Hematopoietic multipotent progenitor cell (in vitro differentiated cells): ENCODE measurements at places on chromosomes 5 and 9. TPM values are rescaled to one million over a fixed set of nuclear protein-coding genes. Genes with fewer than 3 reads are reported as not detected.

Gene OR13C5
- 0.27 TPM for total RNA-seq

Gene NOXA1
- total RNA-seq, result 4.6 TPM

Gene PCDHB10
- total RNA-seq, result under 0.01 TPM

Gene CCDC112
- total RNA-seq, result 3.8 TPM

DNA sequence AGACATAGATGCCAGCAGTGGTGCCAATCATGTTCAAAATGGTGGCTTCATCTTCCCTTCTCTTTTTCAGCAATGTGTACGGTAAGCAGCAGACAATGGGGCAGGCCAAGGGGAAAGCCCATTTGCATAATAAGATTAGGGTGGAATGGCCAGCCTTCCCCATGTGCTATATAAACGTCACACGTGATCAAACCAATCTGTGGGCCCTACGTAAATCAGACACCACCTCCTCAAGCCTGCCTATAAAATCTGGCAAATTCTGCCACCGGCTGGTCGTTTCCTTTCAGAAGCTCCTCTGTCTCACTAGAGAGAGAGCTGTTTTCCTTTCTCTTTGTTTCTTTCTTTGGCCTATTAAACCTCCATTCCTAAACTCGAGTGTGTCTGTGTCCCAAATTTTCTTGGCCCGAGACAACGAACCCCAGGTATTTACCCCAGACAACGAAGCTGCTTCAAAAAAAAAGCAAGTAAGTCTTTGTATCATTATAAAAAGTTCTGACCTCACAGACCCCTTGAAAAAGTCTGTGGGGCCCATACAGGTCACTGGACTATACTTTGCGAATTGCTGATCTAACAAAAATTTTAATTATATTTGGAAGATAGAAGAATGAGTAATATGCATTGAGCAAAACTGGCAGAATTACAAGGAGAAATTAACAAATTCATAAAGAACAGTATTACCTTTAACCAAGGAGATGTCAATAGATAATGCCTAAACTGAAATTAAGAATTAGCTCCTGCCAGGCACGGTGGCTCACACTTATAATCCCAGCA is 15.2 kb downstream of the ZBTB5 start:
- DNase-seq, result no peak

DNA sequence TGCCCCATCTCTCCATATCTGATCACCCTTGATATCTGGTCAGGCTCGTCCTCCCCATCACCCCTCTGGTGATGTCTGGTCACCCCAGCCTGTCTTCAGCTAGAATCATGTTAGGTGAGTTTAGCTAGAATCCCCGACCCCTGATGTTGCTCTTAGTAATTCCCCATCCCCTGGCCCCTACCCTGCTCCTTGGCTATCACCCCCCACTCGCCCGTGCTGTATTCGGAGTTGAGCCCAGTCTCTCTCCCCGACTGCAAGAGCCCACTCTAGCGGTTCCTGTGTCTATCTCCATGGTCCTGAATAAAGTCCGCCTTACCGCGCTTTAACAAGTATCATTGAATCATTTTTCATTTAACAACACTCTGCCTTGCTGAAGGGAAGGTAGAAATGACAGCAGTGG is 33.7 kb downstream of the ADAMTS2 start:
- no peak for DNase-seq

GRCh38 chr9:68702493-68702892 is 2.5 kb upstream of the PIP5K1B start:
- no peak for DNase-seq

DNA sequence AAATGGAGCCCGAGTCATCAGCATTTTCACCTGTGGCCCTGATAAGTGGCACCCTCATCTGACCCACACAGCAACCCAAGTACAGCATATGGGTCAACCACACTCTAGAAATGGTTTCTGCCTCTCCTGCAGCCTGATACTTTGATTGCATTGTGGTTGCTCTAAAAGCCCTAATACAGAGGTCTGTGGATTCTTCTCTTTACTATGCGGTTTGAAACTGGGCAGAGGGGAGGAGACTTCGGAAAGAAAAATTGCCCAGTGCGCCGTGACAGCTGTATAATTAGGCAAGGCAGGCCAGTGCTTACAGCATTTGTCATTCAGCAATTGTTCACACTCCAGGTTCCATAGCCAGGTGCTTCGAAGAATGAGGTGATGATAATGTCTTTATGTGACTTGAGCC is 361.0 kb downstream of the NFIB start:
- DNase-seq, result no peak

DNA sequence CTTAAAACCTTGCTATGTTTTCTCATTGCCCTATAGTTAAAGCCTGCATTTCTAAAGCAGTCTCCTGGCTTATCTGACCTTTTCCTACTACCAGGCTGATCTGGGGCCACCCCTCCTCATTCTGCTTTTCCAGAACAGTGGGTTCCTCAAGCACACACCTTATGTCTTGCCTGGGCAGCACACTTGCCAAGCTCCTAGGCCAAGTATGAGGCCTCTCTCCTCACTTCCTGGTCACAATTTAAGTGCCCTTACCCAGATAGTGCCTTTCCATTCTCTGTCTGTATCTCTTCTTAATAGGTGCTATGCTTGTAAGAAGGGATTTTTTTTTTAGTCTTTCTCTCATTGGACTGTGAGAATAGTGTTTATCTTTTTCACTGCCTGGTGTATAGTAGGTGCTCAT is 39.7 kb downstream of the HMGCS1 start:
- DNase-seq, result no peak

DNA sequence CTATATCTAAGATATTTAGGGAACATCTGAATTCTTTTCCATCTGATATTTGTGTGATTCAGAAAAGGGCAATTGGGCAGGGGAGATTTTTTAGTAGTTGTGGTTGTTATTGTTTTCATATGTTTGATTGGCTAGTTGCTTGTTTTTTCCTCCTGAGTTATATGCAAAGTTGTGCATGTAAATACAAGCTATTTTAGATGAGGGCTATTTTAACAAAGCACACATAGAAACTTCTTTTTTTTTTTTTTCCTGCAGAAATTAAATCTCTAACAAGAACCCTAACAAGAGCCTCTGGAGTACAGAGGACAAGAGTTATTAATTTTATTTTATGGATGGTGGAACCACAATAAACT is 559.1 kb downstream of the CETN3 start:
- DNase-seq, result no peak

GRCh38 chr5:173669483-173669882 is 53.0 kb upstream of the BOD1 start:
- DNase-seq, result no peak

DNA sequence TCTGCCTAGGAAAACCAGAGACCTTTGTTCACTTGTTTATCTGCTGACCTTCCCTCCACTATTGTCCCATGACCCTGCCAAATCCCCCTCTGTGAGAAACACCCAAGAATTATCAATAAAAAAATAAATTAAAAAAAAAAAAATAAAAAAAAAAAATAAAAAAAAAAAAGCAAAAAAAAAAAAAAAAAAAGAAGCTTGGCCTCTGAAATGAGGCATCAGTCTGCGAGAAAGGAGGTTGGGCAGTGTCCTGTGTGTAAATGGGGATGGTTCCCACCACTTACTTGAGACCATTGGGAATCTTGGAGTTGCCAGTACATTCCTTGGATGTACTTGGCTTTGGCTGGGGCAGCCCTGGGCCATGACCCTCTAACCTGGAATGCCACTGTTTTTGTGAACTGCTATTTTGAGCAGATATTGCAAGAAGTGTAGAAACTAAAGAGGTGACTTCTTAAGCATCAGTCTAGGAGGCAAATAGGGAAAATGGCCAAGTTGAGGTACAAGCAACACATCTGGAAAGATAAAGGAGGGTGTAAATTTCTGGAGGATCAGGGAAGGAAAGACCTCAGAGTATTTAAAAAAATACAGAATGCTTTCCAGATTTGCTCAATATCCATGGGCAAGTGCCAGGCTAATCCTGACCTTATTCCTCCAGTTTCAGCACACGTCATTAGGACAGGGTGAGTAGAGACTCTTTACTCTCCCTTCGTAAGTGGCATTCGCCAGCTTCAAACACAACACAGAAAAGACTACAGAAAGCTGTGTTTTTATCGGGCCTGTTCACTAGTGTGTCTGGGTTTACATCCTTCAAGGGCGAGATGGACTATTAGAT is 58.1 kb downstream of the HSPA4 start:
- DNase-seq, result no peak

- no peak for DNase-seq
Measured at GRCh38 chr5:87853541-87853940, 415.1 kb downstream of the TMEM161B start.

- no peak for DNase-seq
Measured at GRCh38 chr9:34134521-34134920, 8.0 kb upstream of the DCAF12 start.

DNA sequence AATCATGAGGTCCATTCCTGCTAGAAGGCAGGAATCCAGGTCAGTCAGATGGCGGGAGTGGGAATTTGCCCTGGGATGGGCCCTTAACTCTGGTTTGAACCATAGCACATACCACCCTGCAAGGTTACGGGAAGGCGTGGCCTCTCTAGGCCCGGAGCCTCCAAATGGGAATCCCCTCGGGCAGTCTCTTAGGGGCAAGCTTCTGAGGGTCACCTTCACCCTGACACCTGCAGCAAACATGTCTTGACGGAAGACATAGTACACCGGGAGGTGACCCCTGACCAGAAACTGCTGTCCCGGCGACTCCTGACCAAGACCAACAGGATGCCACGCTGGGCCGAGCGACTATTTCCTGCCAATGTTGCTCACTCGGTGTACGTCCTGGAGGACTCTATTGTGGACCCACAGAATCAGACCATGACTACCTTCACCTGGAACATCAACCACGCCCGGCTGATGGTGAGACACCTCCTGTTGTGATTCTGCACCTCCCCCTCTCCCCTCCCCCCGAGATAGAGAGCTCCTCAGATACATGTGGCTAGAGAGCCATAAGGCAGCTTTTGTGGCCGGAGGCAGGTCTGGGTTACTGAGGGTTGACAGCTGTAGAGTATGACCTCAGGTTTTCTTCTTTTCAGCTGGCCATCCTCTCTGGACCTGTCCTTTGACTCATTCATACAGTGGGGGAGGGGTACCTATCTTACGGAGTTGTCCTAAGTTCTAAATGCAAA is 957 bp downstream of the PRELID1 start:
- no peak for DNase-seq

- DNase-seq, result no peak
Measured at GRCh38 chr9:93864032-93864431, 91.1 kb downstream of the BARX1 start.

DNA sequence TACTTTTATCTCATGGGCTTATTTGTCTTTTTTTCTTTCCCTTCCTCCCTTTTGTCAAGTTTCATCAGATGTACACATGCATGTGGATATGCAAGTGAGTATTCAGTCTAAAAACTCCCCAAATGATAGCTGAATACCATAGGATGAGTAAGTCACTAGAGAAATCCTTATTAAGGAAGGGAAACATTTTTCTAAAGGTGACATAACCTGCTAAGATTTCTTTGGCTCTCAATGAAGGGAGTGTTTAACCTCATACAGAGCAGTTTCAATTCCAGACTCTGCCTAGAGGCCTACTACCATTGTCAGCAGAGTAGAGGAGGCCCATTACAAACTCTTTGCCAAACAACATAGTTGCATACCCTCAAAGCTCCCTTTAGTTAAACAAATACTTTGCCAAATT is 192.4 kb downstream of the ARHGEF28 start:
- no peak for DNase-seq

GRCh38 chr5:35202319-35203111 is 27.8 kb downstream of the PRLR start:
- DNase-seq, result no peak

- no peak for DNase-seq
Measured at GRCh38 chr9:70007831-70008230, 35.8 kb upstream of the MAMDC2 start.

GRCh38 chr5:59532979-59533729 is 360.4 kb downstream of the PDE4D start:
- no peak for DNase-seq

DNA sequence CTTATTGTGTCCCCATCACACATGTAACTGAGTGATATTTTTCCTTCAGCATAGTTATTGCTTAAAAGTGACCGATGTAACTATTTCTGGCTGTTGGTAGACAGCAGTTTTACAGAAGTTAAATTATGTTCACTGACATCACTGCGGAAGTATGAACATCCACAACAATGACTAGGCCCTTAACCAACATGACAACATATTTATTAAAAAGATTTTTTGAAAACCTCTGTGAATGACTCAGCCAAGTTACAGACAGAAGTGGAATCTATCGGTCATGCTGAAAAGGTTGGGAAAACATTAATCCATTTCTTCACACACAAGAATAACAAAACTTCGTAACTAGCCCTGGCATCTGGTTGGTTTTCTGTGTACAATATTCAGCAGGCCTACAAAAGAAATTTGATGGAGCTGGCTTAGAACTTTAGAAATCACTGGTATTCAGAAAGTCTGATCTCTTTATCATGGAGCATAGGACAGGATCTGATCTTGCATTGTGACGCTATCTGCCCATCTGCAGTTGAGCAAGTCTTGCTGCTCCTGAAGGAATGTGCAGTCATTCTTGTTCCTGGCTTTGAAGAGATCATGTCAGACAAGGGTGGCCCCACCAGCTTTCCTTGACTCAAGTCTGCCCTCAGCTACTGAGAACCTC is 6.5 kb downstream of the GLIS3 start:
- no peak for DNase-seq

DNA sequence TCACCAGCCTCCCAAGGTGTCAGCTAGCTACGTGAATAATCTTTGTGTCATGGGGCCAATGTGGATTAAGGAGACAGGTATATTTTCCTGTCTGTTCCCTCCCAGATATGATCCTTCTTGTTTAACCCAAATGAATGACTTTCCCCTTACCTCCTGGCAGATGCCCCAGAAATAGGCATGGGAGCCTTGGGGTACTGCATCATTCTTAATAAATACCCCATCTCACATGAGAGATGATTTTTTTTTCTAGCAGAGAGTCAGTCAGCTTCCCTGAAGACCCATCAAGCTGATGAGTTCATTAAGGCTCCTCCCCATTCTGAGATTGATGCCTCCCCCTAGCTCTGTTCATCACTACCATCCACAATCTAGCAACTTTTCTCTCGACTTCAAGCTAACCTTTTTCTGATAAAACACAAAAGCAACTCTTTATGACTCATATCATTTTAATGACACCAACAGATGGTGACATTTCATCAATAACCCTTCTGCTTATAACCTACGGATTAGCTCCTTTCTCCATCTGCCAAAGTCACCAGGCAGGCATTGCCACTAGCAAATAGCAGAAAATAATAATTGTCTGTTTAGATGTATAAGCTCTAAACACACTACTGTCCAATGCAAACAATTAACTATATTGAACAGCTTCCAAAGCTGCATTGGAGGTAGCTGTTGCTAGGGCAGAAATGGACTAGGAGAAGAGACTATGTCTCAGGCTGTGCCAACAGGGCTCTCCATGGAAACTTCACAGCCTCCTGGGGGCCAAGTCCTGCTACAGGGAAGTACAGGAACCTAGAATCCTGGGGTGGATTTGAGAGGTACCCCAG is 143.7 kb downstream of the ACER2 start:
- DNase-seq, result no peak

- no peak for DNase-seq
Measured at GRCh38 chr5:77812926-77813589, 36.9 kb upstream of the TBCA start.

DNA sequence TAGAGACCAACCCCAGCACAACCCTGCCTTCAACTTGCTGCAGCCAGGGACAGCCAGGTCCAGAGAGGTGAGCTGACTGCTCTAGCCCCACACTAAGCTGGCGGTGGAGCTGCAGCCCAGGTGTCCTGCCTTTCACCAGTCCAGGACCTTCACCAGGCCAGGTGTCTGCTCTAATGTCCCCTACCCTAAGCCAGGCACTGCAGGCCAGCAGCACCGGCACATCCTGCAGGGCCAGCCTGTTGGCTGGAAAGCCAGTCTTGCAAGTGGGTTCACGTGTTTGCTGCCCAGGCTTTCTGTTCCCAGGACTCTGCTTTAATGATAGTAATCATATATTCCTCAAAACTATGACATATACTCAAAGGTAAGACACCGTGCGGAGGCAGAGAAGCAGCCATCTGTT is 5.5 kb downstream of the SHC3 start:
- DNase-seq, result no peak

GRCh38 chr5:59661311-59661710 is 232.2 kb downstream of the PDE4D start:
- no peak for DNase-seq
